Frontal cortex (tissue), 4 donors: ENCODE measurements at places on chromosomes 3 and 15. TPM values are rescaled to one million over a fixed set of nuclear protein-coding genes. Genes with fewer than 3 reads are reported as not detected.
A peak's percentile ranks its signal among the peaks of the same experiment; 100 is the strongest.

DNA sequence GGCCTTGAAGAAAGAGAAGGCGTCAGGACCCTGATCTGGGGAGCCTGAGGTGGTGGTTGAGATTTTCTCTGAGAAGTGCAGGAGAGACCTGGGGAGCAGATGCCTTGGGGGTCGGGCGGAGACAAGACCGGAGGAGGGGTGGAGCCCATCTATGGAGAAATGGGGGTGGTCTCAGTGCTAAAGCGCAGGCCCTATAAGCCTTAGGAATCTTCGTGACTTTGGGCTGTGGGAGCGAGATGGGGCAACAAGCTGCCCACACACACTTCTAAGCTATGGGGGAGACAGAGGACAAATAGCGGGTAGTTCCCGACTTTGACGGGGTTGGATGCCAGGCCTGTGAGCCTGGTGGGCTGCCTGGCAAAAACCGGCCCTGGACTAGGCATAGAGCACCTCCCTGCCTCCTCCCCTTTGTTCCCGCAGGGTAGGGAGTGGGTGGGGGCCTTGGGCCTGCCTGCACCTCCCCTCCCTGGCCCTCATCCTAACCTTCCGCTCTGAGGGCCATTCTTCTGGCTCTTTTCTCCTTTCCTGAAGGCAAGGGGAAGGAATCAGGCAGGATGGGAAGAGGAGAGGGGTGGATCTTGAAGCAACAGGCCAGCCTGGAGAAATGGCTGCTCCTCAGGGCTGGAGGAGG lies 880 bp downstream of the NISCH start:
- peak; percentile 44 for DNase-seq

HESX1 gene
- total RNA-seq: not detected

DNA sequence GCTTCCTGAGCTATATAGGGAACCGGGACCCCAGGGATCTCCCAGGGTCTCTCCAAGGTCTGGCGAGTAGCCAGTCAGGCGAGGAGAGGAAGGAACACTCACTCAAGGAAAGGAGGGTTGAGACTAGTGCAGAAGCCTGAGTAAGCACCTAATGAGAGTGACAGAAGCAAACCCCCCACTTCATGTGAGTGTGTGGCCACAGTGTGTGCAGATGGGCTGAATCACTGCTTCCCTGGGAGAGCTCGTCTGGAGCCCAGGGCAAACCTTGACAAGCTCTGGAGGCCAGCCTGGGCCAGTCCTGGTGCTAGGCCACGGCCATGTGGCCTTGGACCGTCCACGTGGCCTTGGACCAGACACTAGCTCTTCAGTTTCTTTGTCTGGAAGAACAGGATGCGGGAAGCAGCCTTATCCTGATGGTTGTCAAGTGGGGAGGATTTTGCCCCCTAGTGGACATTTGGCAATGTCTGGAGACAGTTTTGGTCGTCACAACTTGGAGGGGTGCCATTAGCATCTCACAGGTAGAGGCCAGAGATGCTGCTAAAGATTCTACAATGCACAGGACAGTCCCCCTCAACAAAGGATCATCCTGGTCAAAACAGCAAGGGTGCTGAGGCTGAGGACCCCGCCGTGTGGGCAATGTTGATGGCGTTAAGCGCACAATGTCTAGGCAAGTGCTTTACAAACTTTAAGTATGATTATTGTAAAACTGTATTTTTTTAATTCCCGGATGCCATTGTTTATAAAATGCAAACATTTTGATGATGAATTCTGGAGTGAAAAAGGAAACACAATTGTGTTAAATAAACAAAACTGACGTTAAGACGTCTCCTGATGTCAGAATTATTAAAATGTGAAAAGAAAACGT lies 34.8 kb upstream of the CTSH start:
- peak; percentile 50 for DNase-seq

DNA sequence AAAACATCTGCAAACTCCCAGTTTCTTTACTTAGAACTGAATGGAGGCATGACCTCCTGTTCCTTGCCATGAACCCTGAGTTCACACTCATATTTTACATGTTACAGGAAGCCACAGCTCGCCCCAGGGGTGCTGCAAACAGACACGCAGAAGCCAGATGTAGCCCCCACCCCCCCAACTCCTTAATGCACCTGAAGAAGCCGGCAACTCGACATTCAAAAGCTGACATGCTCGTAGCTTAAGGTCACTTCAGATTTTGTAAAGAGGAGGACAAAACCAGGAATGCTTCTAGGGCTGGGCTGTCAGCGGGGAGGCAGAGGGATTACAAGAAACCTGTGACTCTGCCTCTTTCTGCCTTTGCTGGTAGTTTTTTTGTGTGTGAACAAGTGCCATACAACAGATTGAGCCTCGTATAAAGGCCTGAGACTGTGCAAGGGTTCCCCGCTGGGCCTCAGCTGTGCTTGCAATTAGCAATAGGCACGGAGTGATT lies 42.0 kb upstream of the FEZF2 start:
- no peak for DNase-seq

DNA sequence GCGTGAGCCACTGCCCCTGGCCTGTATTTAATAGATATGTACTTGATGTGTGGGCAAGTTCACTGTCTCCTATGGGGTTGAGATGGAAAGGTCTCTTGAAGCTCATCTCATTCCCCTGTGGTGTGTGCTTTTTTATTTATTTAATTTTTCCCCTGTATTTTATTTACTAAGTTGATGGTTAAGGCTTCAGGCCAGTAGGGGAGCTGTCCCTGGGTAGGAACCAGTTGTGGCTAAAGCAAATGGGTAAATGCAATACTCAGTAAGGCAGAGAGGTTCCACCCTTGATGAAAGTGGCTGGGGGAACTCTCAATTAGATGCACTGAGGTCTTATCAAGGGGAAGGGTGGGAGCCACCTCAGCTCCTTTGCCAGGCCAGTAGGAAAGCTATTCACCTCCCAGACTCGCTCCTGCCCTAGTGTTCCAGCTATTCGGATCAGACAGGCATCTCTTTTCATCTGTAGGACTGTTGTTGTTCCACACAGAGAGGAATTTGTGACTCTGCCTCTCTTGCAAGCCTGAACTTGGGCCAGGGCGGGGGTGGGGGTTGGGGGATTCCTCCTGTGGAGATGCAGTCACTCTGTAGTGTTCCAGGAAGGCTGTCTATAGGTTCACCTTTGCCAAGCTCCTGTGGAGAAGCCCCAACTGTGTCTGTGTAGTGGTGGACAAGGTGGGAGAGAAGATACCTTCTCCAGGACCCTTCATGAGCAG lies 26.1 kb downstream of the PCCB start:
- no peak for DNase-seq

GRCh38 chr3:39383881-39384664 lies 903 bp downstream of the SLC25A38 start:
- peak; percentile 99 for DNase-seq

- DNase-seq: no peak
Observed at GRCh38 chr3:18057471-18058091, 315.1 kb upstream of the TBC1D5 start.

- no peak for DNase-seq
Observed at GRCh38 chr3:87771337-87772192, 287.2 kb downstream of the CGGBP1 start.

NUP210 gene
- total RNA-seq: 6.5 TPM

- no peak for DNase-seq
Observed at GRCh38 chr15:98083203-98083910, 122.9 kb downstream of the ARRDC4 start.

STRIT1 gene
- 0.82 TPM for total RNA-seq

GRCh38 chr3:115885621-115886020 lies 262.3 kb downstream of the GAP43 start:
- DNase-seq: no peak

DNA sequence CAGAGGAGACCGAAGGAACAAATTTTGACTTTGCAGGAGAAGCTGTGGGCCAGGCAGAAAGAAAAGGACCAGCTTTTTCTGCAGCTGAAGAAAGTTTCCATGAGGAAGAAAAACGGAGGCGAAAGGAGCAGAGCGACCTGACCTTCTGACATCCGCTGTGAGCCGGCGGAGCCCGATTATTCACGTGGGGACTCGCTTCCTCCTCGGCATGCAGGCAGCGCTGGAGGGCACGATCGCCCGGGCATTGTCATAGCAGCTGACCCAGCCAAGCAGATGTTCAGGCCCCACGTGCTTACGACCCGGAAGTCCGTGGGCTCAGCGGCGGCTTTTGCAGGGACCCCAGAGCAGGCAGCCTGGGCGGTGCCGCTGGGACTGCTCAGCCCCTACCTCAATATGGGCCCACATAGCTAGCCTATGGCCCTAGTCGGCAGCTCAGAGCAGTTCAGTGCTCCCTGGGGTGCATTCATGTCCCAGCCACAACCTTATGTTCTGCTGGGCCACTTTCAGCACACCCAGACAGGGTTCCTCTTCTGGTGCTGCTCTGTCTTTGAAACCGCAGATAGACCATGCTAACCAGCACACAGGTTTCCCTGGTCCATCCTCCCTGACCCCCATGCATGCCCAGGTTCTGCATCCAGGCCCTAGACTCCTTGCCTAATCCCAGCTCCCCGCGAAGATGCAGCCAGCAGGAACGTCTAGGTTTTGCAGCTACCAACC lies 10.5 kb upstream of the EIF4A2 start:
- peak; percentile 48 for DNase-seq

DNA sequence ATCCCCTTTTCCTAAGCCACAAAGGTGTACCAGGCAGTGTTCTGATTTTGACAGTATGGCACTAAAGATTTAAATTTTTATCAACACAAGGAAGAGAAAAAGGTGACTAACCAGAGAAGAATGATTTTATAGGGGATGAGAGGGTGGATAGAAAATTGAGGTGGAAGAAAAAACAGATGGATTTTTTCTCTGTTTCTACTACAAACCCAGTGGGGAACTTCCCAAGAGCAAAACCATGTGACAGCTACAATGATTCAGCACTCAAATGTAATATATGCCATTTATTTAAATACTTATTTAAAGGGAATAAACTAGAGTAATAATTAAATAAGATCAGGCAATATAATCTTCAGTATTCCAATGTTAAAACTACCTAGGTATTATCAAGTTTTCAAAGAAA lies 11.1 kb downstream of the DCUN1D1 start:
- no peak for DNase-seq

CTXN2 gene
- total RNA-seq: 0.82 TPM

GRCh38 chr3:155737844-155738460 lies 6.9 kb downstream of the PLCH1 start:
- DNase-seq: no peak

- no peak for DNase-seq
Observed at GRCh38 chr3:72164635-72164978, 379.7 kb upstream of the PROK2 start.

GRCh38 chr3:192307631-192308030 lies 419.7 kb downstream of the FGF12 start:
- DNase-seq: no peak

GRCh38 chr3:180678231-180678630 lies 1.1 kb downstream of the CCDC39 start:
- DNase-seq: no peak

- DNase-seq: no peak
Observed at GRCh38 chr3:123818324-123818920, 65.7 kb downstream of the MYLK start.

PAQR9 gene
- 2.4 TPM for total RNA-seq

- no peak for DNase-seq
Observed at GRCh38 chr15:76636059-76636458, 269.1 kb downstream of the SCAPER start.

GRCh38 chr3:180277041-180277440 lies 240.3 kb upstream of the PEX5L start:
- no peak for DNase-seq

RFT1 gene
- total RNA-seq: 6.1 TPM

- DNase-seq: no peak
Observed at GRCh38 chr3:120682095-120682681, at the start of gene HGD. HGD (minus strand) TSS chr3:120682239; CDS start chr3:120682111, 128 bp downstream.

- DNase-seq: no peak
Observed at GRCh38 chr3:141469720-141470119, 17.1 kb upstream of the RASA2 start.

KNG1 gene
- not detected for total RNA-seq

PCNP gene
- 124 TPM for total RNA-seq

DNA sequence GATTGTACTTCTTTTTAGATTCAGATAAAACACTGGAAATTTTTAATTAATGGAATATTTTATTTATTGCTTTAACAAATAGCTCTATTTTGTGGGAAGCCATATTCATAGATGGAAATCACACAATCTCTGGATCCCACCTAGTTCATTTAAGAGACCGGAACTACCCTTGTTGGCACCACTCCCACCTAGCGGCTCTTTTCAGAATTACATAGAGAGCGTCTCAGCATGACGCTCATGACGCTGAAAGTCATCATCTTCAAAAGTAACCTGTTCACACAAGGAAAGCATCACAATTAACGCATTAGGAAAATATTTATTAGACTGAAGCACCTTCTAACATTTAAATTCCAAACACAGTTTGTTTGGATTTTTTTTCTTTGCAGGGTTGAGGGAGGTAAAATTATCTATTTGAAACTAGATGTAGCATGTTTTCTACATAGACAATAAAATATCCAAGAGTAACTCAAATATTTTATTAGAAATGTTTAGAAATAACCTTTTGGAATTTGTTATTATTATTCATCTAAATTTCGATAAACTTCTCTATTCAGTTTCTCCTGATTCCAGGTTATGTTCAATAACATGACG lies 214.9 kb upstream of the ARRDC4 start:
- no peak for DNase-seq

DNA sequence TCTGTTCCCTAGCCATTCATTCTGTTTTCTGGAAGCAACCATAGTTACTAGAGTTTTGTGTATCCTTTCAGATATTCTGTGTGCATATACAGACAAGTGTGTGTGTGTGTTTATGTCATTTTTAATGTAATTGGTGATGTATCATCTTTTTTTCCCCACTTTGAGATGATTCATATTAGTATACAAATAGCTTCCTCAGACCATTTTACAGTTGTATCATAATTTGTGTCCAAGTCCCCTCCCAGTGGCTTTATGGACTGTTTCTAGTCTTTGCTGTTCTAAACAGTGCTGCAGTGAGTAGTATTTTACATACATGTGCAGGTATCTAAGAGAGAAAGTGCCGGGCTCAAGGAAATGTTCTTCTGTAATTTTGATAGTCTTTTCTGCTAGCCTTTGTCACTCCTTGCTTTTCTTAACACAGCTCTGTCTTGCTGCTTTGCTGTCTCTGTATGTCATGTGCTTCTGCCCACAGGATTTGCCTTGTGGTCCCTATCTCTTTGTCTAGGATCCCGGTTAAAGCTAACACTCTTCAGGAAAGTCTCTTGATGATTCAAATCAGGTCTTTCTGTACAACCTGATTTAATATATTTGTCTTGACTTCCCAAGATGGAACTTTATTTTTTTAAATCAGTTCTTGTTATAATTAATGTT lies 31.5 kb upstream of the FBXL22 start:
- DNase-seq: no peak

DCBLD2 gene
- 31.4 TPM for total RNA-seq

IGSF10 gene
- 0.82 TPM for total RNA-seq

- no peak for DNase-seq
Observed at GRCh38 chr3:187899246-187899645, 154.0 kb upstream of the BCL6 start.

GOLGA8R gene
- total RNA-seq: 0.82 TPM

GRCh38 chr15:66036859-66037258 lies 167.6 kb downstream of the RAB11A start:
- DNase-seq: no peak

PEX5L gene
- total RNA-seq: 40.8 TPM

GRCh38 chr15:75049392-75049791 lies 26.0 kb downstream of the PPCDC start:
- peak; percentile 53 for DNase-seq

GRCh38 chr15:68285259-68285980 lies 7.9 kb downstream of the FEM1B start:
- no peak for DNase-seq

- DNase-seq: peak; percentile 28
Observed at GRCh38 chr3:150414258-150414657, 6.2 kb downstream of the TSC22D2 start.
